AG10803 (cell line): ENCODE measurements at places on chromosomes 12 and 14.
A peak's percentile ranks its signal among the peaks of the same experiment; 100 is the strongest.

DNA sequence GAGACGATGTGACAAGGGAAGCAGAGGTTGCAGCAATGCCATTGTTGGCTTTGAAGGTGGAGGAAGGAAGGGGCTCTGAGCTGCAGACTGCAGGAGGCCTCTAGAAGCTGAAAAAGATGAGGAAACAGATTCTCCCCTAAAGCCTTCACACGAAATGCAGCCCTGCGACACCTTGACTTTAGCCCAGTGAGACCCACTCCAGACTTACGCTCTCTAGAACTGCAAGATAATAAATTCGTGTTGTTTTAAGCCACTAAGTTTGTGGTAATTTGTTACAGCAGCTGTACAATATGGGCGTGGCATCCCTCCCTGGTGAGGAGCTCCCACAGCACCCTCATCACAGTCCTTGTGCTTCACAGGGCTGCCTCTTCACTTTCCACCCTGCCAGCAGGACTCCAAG is 53.2 kb downstream of the GOLGA5 start:
- DNase-seq: no peak

GRCh38 chr12:74889073-74889472 is 320.6 kb downstream of the KCNC2 start:
- no peak for DNase-seq

- no peak for DNase-seq
These were observed 46.3 kb upstream of the ATP2A2 start for GRCh38 chr12:110234755-110235154.

DNA sequence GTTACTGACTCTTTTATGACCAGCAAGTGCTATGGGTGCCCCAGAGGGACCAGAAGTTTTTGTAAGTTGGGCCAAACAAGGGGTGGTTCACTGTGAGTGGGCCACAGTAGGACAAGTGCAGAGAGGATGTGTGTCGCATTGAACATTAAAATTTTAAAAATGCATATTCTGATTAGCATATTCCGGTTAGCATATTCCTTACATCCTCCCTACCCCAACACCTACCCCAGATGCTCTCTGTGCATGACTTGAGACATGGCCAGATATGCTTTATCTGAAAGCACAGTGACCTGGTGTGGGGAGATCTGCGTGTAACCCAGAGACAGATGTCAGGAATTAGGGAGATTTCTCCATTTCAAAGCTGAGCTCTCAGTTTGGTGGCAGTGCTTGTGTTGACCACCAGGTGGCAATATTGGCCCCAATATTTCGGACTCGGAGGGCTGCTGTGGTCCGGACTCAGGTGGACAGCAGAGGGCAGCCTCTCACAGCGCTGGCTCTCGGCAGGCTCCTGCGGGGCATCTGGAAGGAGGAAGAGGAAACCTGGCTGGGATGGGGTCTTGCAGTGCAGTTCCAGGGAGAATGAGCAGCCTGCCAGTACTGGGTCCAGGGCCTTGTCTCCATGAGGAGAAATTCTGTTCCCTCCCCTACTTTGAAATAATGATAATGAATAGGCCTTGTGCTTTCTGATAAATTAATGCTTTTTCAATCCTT is 1.6 kb upstream of the CEBPE start:
- peak; percentile 78 for DNase-seq

- peak; percentile 61 for DNase-seq
These were observed 5.0 kb upstream of the SLC25A47 start for GRCh38 chr14:100317912-100318808.

GRCh38 chr14:101875041-101875726 is 89.2 kb upstream of the DYNC1H1 start:
- DNase-seq: no peak

DNA sequence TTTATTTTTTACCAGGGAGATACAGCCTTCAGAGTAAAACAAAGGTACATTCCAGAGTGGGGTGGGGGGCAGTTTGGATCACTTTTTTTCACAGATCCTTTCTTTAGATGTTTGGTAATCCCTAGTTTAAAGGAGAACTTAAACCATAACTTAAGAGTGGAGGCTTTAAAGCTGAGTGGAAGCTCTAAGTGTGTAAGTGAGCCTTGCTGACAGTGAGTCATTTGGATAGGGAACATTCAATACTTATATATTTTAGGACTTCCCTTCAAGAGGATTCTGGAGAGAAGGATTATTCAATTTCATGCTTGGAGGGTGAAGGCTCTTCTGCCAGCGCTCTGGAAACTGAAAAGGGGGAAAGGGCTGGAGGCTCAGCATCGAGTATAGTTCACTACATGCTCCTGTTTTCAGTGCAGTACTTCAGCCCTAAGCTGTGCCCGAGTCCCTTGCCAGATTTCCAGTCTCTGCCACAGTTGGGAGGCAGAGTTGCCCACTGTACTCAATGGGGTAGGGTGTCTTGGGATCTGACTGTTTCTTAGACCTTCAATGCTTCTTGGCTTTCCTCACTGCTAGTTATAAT is 8.4 kb downstream of the PRKAG1 start:
- no peak for DNase-seq

DNA sequence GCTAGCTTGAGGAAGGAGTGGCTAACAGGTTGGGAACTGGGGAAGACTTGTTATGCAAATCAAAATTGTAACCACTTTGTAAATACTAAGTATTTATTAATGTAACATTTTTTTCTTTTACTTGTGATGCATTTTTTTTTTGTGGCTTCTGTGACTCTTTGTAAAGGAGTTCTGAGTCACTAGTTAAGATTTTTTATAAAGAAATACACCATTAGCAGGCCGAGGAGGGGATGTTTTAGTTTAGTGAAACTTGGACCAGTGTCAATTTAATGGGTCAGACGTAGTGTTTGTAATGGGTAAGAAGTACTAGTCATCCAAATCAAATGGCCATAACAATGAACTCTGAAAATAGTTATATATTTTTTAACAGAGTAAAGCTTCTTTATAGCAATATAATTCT is 43.1 kb downstream of the AKAP6 start:
- peak; percentile 96 for DNase-seq

- no peak for DNase-seq
These were observed 12.6 kb downstream of the NOPCHAP1 start for GRCh38 chr12:104998423-104999346.

DNA sequence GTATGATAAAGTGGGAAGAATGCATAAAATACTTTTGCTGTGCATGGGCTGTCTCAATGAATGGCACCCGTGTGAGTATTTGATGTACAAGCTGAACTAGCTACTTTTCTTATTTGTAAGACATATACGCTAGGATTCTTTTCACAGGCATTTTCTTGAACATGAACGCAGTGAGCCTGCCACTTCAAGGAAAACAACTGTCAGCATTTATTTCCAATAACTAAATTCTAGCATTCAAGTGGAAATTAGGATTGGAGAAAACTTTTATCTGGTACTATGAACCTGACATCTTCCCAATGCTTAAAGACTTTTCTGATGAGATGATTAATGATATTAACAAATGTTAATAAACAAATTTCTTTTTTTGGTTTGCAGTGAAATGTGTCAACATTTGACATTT is 45.7 kb downstream of the UTP20 start:
- no peak for DNase-seq

DNA sequence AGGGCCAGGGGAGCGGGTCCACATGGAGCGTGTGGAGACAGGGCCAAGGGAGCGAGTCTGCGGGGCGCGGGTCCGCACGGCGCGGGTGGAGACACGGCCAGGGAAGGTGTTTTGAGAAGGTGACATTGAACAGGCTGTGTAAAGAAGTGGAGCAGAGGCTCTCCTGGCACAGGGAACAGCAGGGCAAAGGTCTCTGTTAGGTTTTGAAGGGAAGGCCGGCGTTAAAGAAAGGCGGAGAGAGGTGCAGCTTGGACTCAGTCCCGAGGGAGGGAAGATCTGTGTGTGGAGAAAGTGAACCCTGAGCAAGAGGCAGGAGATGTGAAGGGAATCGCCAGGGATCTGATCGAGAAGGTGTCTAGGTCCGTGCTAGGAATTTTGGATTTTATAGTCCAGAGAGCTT is 1.8 kb downstream of the PXMP2 start:
- no peak for DNase-seq

DNA sequence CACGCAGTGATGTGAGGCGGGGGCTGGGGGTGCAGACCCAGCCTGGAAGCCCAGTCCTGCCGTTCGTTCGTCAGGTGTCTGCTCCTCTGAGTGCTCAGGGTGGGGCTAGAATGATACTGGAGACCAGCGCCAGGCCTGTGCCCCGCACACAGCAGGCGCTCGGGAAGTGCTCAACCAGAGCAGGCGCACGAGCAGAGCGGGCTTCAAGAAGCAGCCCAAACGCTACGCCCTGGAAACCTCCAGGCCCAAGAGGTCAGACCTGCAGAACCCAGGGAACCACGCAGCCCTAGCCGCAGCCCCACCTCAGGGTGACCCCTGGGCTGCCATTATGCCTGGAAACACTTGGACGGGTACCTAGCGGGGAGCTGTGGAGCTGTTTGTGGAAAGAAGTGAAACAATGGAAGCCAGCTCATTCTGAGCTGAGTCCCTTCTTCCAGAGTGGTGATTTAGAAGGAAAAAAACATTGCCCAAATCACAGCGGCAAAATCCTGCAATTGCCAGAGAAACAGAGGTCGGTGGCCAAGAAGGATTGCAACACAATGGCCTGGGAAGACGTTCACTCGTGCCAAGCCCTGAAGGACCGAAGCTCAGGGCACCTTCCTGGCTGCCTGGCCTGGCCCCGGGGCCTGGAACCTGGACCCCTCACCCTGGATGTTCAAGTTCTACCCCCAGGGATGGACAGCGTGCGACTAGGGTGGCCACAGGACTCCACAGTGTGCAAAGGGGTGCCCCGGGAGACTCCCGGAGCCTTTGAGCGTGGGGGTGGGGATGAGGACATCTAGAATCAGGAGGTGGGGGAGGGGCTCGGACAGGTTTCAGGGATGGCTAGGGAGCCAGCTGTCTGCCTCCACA is 40.4 kb upstream of the DIO3 start:
- DNase-seq: peak; percentile 28

GRCh38 chr12:269191-269590 is 6.6 kb upstream of the SLC6A13 start:
- no peak for DNase-seq

GRCh38 chr14:100524233-100524932 is 62.8 kb downstream of the BEGAIN start:
- DNase-seq: no peak

DNA sequence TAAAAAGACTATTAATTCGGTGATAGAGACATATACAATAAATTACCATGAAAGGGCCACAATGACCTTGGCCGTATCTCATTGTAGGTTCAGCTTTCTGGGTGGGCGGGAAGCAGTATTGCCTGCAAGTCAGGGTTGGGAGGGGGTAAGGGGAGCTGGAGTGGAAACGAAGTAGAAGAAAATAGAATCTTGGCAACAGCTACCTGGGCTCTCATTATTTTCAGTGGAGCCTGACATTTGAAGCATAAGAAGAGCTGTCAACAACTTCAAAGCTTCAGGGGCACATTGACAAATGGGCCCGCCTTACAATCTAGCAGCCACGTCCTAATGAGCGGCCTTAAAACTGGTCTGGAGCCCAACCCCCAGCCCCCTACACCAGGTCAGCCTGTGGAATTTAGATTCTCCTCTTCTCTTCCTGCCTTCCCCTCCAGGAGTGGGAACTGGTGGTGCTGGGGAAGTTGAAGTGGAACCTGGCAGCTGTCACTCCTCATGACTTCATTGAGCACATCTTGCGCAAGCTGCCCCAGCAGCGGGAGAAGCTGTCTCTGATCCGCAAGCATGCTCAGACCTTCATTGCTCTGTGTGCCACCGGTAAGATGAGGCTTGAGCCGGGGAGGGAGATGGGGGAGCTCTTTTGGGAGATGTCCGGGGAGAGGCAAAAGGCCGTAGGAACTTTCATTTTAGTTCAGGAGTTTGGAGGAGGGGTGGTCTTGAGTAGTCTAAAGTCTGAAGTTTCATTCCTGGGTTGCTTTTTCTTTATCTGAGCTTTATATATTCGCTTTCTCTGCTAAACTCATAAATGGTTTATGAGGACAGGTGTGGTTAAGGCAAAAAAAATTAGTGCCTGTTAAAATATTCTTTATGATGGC is 5.0 kb downstream of the CCND2 start:
- no peak for DNase-seq

GRCh38 chr12:113464852-113465719 is 6.6 kb downstream of the LHX5 start:
- DNase-seq: no peak

- DNase-seq: no peak
These were observed 25.7 kb upstream of the GALNT9 start for GRCh38 chr12:132354982-132355680.

GRCh38 chr12:14540801-14541462 is 26.8 kb downstream of the PLBD1 start:
- no peak for DNase-seq

- no peak for DNase-seq
These were observed 126.0 kb downstream of the ZFP36L1 start for GRCh38 chr14:68666899-68667298.

DNA sequence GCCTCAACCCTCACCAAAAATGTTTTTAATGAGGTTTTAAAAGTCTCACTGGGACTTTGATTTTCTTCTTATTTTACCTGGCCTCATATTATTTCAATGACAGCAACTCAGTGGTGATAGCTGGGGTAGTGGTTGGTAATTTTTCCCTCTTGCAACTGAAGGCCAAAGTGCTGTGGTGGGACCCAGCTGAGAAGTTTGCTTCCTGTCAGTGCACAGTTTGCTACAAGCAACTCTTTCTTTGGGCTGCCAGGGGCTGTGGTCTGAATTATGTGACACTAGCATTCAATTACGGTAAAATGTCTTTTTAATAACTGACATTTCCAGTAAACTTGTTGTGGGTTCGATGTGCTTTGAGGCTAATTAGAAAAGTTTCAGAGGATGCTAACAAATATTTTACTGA is 65.3 kb downstream of the IFNG start:
- no peak for DNase-seq

GRCh38 chr12:6295094-6295811 is 15.2 kb upstream of the PLEKHG6 start:
- peak; percentile 87 for DNase-seq

GRCh38 chr12:89873745-89874144 is 165.1 kb upstream of the ATP2B1 start:
- DNase-seq: peak; percentile 20

DNA sequence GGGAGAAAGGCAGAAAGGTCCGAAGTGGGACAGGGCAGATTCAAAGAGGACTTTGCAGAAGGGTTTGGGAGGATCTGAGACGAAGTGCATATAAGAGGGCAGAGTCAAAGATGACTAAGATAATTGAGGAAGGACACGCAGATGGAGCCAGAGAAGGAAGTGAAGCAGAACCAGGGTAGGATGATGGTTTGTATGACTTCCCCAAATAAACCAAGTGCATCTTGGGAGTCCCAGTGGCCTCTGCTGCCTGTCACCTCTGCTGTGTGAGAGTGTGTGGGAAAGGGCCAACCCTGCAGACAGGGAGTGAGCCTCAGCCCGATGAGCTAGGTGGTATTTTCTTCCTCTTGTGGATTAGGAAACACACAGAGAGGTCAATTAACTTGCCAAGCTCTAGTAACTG is 36.8 kb downstream of the FLVCR2 start:
- DNase-seq: no peak

DNA sequence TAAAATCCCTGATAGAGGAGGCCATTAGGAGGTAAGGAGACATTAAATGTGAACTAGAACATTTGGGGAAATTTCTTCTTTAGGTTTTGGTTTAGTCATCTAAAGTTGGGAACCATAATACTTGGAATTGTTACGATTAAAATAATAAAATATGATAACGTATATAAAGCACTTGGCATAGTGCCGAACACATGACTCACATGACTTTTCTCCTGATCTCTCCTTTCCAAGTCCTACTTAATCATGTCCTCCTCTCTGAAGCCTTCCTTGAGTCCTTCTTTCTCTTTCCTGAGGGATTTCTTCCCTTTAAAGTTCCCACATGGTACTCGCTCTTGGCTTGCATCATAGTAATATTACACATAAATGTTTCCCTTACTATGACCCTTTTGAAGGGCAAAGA is 20.0 kb downstream of the BEST3 start:
- DNase-seq: no peak
